ENCODE measurements at places on chromosomes 7 and 10. TPM values are rescaled to one million over a fixed set of nuclear protein-coding genes. Genes with fewer than 3 reads are reported as not detected.

- DNase-seq: no peak
Observed at GRCh38 chr7:70893971-70894715, 237.8 kb upstream of the GALNT17 start.

DNA sequence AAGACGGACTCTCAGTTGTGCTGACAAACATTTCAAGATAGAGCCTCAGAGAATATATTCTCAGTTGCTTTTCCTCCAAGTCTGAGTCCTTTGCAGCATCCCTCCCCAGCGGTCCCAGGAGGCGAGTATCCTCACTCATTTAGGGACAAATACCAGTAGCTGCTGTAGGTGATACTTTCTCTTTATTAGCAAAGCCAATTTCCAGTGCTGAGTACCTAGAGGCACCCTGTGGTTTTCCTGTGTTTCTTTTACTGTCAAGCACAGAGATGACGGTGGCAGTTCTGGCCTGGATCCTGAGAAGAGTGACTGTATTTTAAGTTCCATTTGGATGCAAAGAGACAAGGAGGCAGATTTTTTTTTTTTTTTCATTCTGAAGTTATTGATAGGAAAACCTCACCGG, 1058.4 kb downstream of the SORCS3 start:
- no peak for DNase-seq

GRCh38 chr10:74097776-74098175, 52.9 kb downstream of the AP3M1 start:
- no peak for DNase-seq

The DPYSL4 gene
- total RNA-seq: 22.4 TPM

- no peak for DNase-seq
Observed at GRCh38 chr7:105715528-105715927, 134.2 kb upstream of the EFCAB10 start.

GRCh38 chr10:71454347-71454746, 57.6 kb downstream of the CDH23 start:
- DNase-seq: no peak
